ENCODE measurements at places on chromosomes 6 and 20.

GRCh38 chr20:36601540-36601939, 4.0 kb upstream of the RAB5IF start:
- DNase-seq, result no peak

DNA sequence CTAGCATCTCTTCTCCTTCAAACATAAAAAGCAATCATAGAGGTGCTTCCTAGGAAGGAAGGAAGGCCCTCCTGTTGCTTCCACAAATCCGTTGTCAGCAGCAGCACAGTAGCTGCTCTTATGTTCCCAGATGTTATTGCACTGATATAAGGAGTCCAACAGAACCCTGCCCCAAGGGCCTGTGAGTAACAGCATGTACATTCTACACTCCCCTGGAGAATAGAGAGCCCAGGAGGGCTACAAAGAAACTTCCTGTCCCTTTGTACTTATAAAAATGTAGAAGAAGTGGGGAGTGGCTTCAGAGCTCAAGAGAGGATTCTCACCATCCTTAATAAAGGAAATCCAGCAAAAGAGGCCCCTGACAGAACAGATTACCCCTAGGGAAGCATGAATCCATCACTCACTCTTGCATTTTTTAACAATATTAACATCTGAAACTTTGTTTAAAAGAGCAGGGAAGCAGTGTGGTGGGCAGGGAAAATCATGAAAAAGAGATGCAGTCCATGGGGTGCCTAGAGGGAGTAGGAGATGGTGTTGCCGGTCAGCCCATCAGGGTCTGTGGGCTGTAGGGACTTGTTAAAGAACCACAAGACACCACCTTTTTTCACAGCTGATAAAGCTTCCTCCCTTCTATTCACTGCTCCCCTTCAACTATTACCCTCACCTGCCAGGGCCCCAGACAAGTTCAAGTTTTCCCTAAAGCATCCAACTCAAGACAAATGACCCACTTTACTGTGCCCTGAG, 104.5 kb upstream of the ADGRF1 start:
- no peak for DNase-seq

DNA sequence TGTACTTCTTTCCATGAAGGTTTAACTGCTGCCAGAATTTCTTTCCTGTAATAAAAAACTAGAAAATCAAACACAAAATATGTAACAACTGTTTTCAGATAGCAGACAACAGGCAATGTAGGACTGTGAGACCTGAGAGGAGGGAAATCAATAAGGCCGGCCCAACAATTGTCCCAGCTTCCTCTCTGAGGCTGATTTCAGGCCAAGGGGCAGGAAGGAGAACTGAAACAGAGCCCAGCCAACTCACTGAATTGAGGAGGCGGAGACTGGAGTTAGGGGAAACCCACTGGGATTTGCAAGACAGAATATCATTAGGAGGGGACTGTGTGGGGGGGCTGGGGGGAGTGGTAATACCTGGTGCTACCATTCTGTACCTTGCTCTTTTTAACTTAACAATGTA, 42.2 kb downstream of the FLRT3 start:
- no peak for DNase-seq

DNA sequence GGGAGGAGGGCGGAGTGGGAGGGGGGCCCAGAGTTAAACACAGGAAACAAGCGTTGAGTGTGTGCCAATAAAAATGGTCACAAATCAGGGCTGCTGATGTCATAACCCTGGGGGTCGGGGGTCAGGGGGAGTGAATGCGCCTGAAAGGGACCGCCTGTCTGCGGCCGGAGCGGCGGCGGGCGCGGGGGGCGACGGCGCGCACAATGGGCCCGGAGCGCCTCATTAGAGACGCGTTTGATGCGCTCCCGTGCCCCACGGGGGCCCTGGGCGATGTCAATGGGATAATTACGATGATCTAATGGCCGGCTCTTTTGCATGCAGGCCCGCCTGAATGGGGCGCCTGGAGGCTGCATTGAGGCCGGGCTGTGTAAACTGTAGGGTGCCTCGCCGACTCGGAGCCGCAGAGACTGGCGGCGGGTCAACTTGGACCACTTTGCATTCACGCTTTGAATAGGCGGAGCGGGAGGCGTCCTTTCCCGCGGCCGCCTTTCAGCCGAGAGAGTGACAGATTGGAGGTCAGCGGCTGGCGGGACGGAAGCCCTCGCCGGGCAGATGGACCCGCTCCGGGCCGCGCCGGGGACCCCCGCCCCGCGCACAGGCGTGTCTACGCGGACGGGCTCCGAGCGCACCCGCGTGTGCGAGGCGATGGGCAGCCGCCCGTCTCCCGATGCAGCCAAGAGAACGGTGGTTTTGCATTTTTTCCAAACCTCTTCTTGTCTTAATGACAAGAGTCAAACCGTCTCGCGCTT, 296.1 kb downstream of the TFAP2C start:
- DNase-seq, result no peak

GRCh38 chr6:36612101-36612625, 18.0 kb downstream of the SRSF3 start:
- no peak for DNase-seq

- no peak for DNase-seq
Observed at GRCh38 chr6:7062451-7063162, 45.2 kb upstream of the RREB1 start.

- no peak for DNase-seq
Observed at GRCh38 chr6:44800171-44800783, 412.8 kb downstream of the CDC5L start.

DNA sequence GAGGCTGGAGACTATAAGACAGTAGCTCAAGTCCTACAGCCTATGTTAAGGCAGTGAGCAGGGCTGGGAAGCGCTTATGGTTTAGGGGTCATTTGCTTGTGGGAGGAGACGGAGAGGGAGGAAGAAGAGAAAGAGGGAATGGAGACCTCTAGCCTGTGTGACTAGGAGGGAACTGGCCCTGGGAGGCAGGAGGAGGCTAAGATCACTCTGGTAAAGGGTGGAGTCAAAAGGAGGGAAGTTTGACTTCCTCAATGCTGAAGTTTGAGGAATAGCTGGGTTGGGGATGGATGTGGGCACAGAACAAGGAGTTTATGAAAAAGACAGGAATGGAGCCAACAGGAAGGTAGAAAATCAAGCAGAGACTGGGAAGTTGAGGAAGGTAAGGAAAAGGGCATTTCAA, 6.4 kb upstream of the BACH2 start:
- DNase-seq, result no peak

DNA sequence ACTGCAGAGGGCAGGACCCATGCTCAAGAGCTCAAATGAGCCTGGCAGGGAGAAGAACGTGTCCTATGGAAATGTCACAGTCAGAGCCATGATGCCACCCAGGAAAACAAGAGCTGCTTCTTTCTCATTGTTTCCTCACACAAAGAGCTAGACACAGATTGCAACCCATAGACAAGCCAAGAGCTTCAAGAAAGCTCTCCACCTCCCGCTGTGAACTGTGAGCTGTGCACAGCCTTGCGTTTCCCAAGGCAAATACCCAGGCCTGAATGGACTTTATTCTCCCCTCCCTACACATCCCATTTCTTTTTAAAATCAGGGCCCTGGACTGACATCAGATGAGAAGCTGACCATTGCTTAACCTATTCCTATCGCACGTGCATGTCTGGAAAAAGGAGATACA, 388.8 kb downstream of the RNGTT start:
- DNase-seq, result no peak

DNA sequence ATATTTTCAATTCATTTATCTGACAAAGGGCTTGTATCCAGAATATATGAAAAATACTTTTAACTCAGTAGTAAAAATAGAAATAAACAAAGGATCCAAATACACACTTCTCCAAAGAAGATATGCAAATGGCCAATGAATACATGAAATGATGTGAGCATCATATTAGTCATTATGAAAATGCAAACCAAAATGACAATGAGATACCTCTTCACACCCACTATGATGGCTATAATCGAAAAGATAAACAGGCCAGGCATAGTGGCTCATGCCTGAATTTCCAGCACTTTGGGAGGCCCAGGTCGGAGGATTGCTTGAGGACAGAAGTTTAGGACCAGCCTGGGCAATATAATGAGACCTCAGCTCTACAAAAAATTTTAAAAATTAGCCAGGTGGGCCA, 33.8 kb upstream of the SMAP1 start:
- no peak for DNase-seq

GRCh38 chr20:57656821-57657534, 36.8 kb upstream of the ZBP1 start:
- no peak for DNase-seq

- DNase-seq, result no peak
Observed at GRCh38 chr6:1228754-1229191, 83.1 kb upstream of the FOXQ1 start.

- no peak for DNase-seq
Observed at GRCh38 chr6:163338671-163339405, 75.7 kb upstream of the QKI start.

GRCh38 chr20:18678549-18679419, 90.9 kb downstream of the DTD1 start:
- DNase-seq, result no peak

- no peak for DNase-seq
Observed at GRCh38 chr6:115706324-115706723, 354.4 kb downstream of the FRK start.

DNA sequence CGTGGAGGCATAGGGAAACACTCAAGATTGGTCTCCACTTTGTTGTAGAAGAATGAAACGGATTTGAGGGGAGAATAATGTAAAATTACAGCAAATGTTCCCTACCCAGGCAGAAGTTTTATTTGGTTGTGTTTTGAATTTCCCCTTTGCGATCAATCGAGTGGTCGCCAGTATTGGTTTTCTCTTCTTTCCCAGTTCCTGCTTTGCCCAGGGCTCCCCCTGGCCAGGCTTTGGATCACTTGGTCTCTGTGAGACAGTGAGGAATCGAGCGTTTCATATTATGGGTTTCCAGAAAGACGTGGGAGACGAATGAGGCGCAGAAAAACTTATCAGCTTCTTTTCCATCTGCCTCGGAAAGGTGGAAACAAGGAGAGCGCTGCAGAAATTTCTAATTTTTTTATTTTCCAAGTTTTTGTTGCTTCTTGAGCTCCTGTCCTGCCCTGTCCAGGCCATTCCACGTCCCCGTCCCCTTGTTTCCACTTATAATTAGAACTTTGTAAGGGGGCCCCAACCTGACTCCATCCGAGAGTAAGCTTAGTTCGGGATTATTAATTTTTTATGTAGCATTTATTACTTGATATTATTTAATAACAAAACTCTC, 7.5 kb upstream of the TBX18 start:
- no peak for DNase-seq

DNA sequence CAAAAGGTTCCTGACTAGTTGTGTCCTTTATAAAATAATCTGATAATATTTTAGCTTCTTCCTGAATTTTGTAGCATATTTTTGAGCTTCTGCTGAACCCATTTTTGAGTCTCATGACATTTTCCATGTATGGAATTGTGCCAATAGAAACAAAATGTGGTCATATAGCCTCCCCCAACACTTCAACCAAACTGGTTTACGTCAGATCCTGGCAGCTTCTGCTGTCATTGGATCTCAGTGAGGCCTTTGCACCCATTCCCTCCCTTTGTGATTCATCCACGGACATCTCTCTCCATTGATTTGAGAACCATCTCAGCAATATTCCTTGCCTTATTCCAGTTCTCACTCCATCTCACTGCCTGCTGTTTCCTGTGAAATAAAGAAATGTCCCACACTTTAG, 166.0 kb upstream of the PROKR2 start:
- DNase-seq, result no peak

DNA sequence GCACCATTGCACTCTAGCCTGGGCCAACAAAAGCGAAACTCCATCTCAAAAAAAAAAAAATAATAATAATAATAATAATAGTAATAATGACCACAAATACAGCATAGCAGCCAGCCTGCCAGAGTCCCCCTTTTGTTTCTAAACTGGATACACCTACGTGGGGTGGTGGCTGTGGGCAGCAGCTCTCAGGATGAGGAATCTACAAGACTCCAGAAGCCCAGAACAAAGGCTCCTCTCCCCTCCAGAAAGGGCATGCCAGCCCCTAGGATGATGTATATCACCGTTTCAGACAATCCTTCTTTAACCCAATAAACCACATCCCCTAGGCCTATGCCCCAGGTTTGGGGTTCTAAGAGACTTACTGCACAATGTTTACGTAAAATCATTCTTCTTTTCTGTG, 155.9 kb downstream of the QRSL1 start:
- DNase-seq, result no peak

GRCh38 chr20:44800391-44801046, 9.8 kb downstream of the RIMS4 start:
- no peak for DNase-seq

DNA sequence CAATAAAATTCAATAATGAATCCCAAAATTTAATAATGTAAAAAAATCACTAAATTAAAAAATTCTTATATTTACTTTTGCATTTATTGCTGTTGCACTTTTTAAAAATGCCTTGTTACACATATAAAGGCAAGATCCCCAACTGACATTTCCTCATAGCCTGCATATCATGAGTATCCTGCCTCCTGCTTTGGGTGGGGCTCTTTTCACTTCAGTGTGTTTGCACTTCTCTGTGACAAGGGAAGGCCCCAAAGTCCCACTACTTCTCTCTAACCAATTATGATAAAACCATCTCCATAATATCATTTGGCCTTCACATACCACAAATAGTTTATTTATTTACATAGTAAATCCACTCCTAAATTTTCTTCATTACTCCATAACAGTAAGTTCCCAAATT, 446.1 kb upstream of the MARCKS start:
- no peak for DNase-seq

DNA sequence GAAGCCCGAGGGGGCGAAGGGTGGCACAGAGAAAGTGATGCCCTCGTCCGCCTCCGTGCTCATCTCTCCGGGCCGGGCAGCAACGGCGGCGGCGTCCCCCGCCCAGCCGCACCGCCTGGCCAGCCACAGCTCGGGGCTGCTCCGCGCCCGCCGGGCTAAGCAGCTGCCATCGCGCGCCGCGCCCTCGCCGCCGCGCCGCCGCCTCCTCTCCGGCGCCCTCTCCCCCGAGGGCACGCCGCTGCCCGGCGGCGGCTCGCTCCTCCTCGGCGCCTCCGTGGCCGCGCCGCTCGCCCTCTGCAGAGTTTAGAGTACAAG, 225 bp downstream of the MAP3K5 start:
- DNase-seq, result no peak

- DNase-seq, result no peak
Observed at GRCh38 chr20:33811776-33812151, 616 bp downstream of the CHMP4B start.

DNA sequence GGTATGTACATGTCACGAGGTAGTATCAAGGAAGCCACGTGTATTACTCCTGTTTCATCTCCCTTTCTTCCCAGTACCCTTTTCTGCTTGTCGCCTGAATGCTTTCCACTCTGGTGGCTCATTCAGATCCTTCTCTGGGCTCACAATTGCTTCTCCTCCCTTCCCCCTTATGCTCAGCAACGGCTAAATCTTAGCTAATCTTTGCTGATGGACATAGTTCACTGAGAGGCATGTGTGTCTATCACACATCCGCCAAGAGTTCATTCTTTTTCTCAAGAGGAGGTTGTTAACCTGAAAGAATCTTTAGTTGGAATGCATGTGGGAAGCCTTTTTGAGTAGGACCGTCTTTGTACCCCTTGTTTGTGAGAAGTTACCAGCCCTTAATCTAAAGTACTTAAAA, 25.8 kb upstream of the MROH8 start:
- DNase-seq, result no peak
